RCC 7860 (cell line): ENCODE measurements at places on chromosomes 1 and 21.
A peak's percentile ranks its signal among the peaks of the same experiment; 100 is the strongest.

DNA sequence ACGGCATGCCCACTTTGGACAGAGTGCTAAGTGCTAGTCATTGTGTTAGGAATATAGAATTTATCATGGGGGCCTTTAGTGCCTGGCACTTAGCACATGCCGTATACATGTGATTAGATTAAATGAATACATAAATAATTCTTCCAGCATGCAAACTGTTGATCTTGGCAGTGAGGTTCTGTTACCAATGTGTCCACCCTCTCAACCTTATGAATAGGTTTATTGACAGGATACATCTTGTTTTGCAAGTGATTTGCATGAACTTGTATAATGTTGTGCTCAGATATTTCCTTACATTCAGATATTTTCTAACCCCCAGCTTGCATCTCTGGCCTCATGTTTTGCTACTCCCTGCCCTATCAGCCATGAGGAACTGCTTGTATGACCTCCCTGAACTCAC lies 60.3 kb upstream of the ZNF648 start:
- DNase-seq: no peak

DNA sequence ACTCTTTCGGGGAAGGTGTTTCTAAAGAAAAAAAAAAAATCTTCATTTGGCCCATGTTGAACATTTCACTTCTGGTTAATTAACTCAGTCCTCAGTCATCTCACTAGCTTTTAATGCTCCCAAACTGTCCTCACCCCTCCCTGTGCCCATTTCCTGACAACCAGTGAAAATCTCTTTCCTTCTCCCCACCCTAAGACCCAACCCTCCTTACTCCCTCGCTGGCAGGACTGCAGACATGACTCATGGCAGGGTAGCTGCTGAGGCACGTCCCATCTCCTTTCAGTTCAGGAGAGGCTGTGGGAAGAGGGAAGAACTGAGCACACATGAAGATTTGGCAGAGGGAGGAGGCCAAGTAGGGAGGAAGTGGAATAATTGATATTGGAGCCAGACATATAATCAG lies 12.6 kb downstream of the PKP1 start:
- peak; percentile 60 for DNase-seq

DNA sequence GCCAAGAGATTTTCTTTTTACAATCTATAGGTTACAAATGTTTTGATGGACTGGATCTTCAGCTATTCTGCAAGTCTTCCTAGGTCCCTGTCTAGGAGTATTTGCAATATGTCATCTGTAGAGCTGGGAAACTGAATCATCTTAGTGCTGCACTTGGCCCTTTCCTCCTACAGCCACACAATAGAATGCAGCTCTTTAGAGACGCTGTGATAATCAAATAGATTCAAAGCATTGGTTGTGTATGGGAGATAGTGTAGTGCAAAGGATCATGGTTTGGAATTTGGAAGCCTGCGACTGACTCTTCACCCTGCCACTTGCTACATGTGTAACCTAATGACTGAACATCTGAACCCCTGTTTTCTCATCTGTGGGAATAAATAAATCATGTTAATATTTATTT lies 93.7 kb downstream of the AK5 start:
- DNase-seq: no peak

DNA sequence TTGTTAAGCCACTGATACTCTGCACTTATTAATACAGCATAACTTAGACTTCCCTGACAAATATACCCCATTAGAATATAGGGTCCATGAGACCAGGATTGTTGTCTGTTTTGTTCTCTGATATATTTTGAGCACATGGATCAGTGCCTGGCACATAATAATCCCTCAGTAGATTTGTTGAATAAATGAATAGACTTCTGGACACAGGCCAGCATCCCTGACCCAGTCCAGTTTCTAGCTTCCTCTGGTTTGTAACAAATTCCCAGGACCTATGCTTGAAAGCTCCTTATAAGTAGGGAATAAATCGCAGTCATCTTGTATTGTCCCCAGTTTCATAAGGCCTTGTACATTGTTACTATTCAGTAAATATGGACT lies 58.2 kb upstream of the GADD45A start:
- no peak for DNase-seq

DNA sequence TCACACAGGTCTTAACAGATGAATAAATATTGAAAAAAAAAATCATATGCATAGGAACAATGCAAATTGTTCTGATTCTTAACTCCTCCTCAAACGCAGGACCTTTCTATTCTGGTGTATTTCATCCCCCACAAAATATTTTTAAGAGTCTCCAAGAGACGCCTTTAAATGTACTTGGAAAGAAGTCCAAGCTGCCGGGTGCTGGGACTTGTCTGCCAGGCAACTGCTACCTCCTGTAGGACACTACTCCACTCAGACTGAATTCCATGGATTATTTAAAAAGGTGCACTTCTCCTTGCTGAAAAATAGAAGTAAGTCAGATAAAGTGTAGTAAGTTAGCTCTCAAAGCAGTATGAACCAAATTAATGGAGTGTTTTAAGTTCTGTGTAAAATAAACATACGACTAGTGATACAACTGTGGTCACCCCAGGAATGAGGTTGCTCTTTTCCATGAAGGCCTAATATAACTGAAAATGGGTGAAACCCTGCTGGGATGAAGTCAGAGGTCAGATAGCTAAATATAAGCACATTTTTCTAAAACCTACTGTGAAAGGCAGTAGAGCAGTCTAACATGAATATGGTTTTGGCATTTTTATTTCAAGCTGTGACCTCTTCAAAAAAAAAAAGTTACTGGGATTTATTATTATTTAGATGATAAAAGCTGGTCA lies 189.2 kb upstream of the PBX1 start:
- no peak for DNase-seq

DNA sequence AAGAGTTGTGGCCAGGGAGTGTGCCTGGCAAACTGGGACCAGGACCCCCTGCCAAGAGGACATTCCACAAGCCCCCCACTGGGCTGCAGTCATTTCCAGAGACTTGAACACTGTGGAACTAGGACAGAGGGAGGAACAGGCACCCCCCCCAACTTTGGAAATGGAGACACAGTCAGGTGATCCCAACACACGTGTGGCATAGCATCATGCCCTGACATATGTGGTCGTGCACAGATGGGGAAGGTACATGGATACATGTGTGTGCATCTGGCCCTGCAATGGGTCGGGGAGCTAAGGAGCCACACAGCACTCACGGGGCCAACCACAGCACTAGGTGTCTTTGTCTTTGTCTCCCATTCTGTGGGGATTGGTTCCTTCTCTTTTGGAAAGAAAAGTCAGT lies 6.6 kb upstream of the TFF3 start:
- no peak for DNase-seq

GRCh38 chr21:35024513-35024912 lies 24.6 kb downstream of the RUNX1 start:
- DNase-seq: no peak

DNA sequence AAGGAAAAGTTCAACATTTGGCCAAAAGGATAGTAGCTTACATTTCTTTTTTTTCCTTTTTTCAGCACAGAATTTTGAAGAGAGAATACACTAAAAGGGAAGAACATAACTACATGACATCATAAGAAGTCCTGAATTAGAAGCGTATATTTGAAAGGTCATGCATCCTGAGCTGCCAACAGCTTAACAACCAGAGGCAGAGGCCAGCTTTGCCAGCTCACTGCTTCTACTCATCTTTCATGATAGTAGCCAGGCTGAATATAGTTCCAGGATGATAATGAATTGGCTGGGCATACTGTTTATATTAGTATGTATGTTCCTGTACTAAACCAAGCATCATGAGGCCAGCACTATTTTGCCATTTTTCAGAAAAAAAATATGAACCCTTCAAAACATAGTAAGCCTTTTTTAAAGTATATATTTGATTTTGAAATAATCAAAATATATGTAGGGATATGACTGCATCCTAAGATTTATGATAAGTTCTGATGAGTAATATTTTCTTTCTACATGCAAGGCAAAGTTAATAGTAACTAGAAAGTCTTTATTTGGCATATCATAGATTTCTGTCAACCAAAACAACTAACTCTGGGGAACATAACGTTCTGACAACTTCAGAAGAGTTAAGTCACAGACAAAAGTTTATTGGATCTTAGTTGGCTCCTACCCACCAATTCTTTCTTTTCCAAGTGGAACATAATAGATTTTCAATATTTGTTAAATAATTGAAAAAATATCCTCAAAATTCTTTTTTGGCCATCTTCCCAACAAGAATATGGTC lies 123.2 kb downstream of the DPYD start:
- DNase-seq: no peak

GRCh38 chr1:101079341-101079740 lies 53.8 kb upstream of the DPH5 start:
- no peak for DNase-seq

- DNase-seq: no peak
Observed at GRCh38 chr1:164333387-164333786, 225.6 kb upstream of the PBX1 start.

- no peak for DNase-seq
Observed at GRCh38 chr21:44522753-44523204, 17.2 kb downstream of the KRTAP10-1 start.

DNA sequence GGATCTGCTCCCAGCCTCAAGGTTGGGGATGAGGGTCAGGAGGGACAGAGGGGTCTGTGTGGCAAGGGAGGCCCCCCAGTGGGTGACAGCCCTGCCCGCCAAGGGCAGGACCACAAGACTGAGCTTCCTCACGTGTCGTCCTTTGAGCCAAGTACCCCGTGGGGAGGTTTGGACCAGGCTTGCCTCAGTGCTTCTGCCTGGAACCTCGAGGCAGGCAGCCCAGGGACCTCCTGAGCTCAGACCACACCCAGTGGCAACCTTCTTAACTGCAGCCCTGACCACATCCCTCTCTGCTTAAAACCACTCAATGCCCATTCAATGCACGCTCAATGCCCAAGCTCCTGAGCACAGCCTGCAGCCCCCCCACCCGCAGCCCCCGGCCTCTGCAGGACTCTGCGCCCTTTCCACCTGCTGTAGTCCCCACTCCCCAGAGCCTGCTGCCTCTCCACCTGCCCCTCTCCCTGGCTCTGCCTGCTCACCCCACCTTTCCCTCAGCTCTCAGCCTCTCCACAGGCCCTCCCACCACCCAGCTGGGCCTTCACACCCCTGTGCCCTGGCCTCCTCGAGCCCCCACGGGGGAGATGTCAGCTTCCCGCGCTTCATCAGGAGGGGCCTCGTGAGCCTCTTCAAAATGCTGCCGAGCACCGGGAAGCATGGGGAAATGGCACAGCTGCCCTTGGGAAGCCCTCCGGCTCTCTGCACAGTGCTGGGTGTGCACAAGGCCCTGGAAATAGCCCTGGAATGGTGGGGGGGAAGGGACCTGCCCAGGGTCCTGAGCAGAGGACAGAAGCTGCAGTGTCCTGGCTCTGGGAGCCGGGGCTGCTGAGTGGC lies 129.3 kb upstream of the VAMP3 start:
- peak; percentile 38 for DNase-seq

- no peak for DNase-seq
Observed at GRCh38 chr1:204267191-204267601, 53.4 kb upstream of the GOLT1A start.

GRCh38 chr1:98906809-98907208 lies 97.9 kb downstream of the PLPPR5 start:
- DNase-seq: no peak

- no peak for DNase-seq
Observed at GRCh38 chr21:40631211-40631610, 215.7 kb downstream of the DSCAM start.
